Dermis blood vessel endothelial cell (primary cell): ENCODE measurements at places on chromosomes 1 and 21. TPM values are rescaled to one million over a fixed set of nuclear protein-coding genes. Genes with fewer than 3 reads are reported as not detected.

Gene ZNHIT6
- total RNA-seq, result 12.3 and 14.7 TPM in 2 replicates

Gene C1orf185
- not detected in 2 replicates for total RNA-seq

Gene RGS8
- not detected in 2 replicates for total RNA-seq

Gene CCDC185
- 0.17 TPM in 1 of 2 replicates, not detected in the other for total RNA-seq

Gene IFNGR2
- 51.3 and 64.2 TPM in 2 replicates for total RNA-seq

Gene WNT2B
- total RNA-seq, result 1.3 and 2.0 TPM in 2 replicates

Gene ASTN1
- total RNA-seq, result not detected in 2 replicates

Gene SPRR2F
- not detected in 2 replicates for total RNA-seq

Gene WDR64
- 0.17 TPM in 1 of 2 replicates, not detected in the other for total RNA-seq

Gene OTUD3
- total RNA-seq, result 3.9 and 4.0 TPM in 2 replicates

Gene HAPLN2
- not detected in 2 replicates for total RNA-seq

Gene COL6A1
- 8.5 and 32.7 TPM in 2 replicates for total RNA-seq

Gene PRSS38
- total RNA-seq, result not detected in 2 replicates

Gene SH3D21
- 0.74 and 1.5 TPM in 2 replicates for total RNA-seq

Gene CNIH3
- total RNA-seq, result 1.1 and 1.4 TPM in 2 replicates

Gene LRIF1
- 9.5 and 13.8 TPM in 2 replicates for total RNA-seq

Gene PTGS2
- total RNA-seq, result 15.0 and 17.2 TPM in 2 replicates

Gene FCRL6
- not detected in 2 replicates for total RNA-seq

Gene KNCN
- total RNA-seq, result not detected in 2 replicates

Gene TXNIP
- total RNA-seq, result 108 and 151 TPM in 2 replicates

Gene RNU1-2
- under 0.01 TPM in 2 replicates for total RNA-seq

Gene DUSP10
- 4.2 and 5.8 TPM in 2 replicates for total RNA-seq

Gene C1orf141
- total RNA-seq, result not detected in 2 replicates

Gene MCOLN3
- total RNA-seq, result not detected in 2 replicates

Gene CTSK
- total RNA-seq, result 0.68 and 0.84 TPM in 2 replicates

Gene CR2
- total RNA-seq, result not detected in 2 replicates

Gene SLC25A34
- total RNA-seq, result 0.33 and 1.7 TPM in 2 replicates
